Astrocyte of the spinal cord (primary cell): ENCODE measurements at places on chromosomes 12 and 14.

GRCh38 chr12:57439762-57440266 is 5.2 kb downstream of the INHBC start:
- no peak for DNase-seq

GRCh38 chr14:63605041-63605532 is 36.6 kb downstream of the WDR89 start:
- no peak for DNase-seq

GRCh38 chr12:51692016-51692415 is 101.0 kb downstream of the SCN8A start:
- no peak for DNase-seq

DNA sequence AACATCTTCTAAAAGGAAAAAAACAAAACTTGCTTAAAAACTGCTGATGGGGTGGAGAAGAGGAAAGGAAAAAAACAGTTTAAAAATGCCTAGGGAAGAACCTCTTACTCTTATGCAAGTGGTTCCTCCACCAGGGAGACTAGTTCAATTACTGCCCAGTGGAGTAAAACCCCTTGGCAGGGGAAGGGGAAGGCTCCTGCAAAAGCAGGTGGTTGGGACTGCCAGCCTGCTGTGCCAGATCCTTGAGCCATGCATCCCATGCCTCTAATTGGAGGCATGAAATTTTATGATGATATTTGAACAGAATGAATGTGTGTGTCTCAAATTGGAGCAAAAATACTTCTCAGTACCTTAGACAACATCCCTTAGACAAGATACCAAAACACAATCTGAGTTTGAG is 118.8 kb downstream of the FSCB start:
- DNase-seq, result no peak

DNA sequence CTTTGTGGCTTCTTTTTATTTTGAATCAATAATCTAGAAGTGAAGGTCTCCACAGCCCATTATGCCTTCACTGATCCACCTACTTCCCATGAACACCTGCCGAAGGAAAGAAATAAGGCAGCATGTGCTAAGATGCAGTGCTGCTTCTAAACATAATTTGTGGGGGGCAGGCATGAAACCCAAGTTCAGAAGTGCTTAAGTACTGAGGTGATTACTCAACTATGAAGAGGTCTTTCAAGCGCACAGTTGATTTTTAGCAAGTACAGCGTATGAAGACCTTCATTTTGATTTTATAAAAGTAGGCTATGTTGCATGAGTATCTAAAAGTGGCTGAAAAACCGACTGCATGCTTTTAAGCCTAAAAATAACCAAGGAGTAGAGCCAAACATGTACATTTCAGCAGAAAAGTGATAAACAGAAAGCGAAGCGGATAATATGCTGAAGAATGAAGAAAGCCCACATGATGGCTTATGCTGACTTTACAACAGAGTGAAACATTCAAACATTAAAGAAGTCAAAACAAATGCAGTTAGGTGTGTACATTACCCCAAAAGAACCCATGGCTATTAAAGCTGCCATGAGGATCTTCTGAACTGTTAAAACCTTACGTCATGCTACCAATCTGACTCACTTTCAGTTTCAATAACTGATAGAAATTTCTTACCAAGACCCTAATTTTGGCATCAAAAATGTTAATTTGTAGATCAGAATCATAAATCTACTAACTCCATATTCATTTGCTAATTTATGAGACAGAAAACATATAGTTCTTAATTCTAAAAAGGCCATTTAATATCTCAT is 29.3 kb downstream of the KICS2 start:
- no peak for DNase-seq

GRCh38 chr12:109612003-109612402 is 38.4 kb downstream of the MVK start:
- no peak for DNase-seq

- DNase-seq, result peak; percentile 82
Observed at GRCh38 chr12:26195250-26195640, at the start of gene SSPN. TSS of gene SSPN (plus strand) at chr12:26195573. CDS start at chr12:26195673, 100 bp downstream.

DNA sequence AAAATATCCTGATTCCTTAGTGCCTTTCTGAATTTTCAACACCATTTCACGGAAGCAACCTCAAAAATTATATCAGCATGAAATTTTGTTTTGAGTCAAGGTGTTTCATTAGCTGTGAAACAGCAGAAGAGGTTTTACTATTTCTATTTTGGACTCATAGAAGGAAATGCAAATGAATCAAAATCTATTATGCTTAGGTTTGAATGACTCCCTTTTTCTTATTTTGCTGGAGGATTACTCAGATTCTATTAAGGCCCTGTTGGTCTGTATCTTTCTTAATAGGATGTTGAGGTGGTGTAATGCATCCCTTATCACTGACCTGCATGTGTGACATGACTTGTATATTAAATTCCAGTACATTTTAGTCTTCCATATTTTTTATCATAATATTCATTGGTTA is 165.8 kb downstream of the TMTC2 start:
- no peak for DNase-seq

DNA sequence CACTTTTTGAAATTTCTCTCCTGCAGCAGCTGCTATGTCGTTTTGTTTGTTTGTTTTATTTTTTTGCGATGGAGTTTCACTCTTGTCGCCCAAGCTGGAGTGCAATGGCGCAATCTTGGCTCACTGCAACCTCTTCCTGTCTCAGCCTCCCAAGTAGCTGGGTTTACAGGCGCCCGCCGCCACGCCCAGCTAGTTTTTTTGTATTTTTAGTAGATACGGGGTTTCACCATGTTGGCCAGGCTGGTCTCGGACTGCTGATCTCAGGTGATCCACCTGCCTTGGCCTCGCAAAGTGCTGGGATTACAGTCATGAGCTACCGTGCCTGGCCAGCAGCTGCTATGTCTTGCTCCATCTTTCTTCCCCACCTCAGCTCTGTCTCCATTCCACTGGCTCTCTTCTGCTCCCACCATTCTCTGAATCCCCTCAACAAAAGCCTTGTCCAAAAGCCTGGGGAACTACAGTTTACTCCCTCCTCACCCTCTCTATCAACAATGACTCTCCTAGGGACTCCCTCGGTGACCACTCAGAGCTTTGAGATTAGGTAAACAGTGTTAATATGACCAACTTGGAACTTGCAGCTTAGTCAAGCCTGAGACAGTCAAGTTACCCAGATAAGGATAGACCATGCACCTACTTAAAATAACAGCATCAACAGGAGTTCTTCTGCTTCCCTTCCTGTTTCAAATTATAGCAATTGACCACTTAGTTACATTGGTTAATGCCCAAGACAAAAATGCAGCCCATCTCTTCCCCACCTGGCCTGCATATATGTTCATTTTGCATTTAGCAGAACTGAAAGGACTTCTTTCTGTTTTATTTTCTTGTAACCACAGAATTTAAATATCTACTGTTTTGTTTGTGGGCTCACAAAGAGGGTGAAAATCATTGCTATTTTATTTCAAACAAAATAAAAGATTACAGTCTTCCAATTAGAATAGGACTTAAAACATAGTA is 189.0 kb upstream of the AMIGO2 start:
- DNase-seq, result no peak

- no peak for DNase-seq
Observed at GRCh38 chr12:23945249-23945648, 4.2 kb downstream of the SOX5 start.

DNA sequence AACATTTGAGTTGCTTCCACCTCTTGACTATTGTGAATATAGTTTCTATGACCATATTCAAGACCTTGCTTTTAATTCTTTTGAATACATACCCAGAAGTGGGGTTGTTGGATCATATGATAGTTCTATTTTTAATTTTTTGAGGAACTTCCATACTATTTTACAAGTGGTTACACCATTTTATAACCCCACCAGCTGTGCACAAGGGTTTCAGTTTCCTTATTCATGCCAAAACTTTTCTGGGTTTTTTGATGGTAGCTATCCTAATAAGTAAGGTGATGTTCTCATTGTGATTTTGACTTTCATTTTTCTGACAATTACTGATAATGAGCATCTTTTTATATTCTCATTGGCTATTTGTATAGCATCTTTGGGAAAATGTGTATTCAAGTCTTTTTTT is 109.4 kb upstream of the GARIN2 start:
- no peak for DNase-seq

- DNase-seq, result peak; percentile 80
Observed at GRCh38 chr14:90726656-90727055, 89.6 kb downstream of the TTC7B start.

DNA sequence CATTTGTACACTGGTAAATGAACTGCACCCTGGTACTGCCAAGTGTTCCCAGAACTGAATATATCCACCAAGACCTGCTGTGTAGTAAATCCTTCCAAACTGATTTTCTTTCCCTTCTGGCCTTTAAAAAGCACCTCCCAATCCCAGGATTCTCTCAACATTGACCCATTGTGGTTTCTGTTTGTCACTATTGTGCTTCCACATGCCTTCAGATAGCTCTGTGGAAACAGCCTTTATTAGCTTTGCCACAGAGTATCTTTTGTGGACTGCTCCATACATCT is 949 bp upstream of the KIF21A start:
- DNase-seq, result no peak

- no peak for DNase-seq
Observed at GRCh38 chr14:70791971-70792370, 17.3 kb downstream of the MAP3K9 start.

DNA sequence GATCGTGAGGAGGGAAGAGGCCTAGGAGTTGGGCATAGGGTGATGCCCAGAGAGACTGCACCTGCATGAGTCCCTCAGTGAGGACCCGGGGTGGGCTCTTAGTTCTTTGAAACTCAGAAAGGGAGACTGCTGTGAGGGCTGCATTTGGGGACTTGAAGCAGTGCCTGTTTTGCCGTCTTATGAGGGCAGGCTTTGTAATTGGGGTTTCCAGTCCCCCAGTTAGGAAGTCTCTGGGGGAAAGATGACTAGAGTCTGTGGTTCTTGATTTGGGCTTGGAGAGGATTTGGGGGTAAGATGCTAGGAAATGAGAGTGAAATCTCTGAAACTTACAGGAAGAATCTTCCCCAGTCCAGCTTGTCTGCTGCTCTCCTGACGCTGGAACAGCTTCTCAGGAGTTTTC is 99.6 kb downstream of the ARF6 start:
- no peak for DNase-seq

DNA sequence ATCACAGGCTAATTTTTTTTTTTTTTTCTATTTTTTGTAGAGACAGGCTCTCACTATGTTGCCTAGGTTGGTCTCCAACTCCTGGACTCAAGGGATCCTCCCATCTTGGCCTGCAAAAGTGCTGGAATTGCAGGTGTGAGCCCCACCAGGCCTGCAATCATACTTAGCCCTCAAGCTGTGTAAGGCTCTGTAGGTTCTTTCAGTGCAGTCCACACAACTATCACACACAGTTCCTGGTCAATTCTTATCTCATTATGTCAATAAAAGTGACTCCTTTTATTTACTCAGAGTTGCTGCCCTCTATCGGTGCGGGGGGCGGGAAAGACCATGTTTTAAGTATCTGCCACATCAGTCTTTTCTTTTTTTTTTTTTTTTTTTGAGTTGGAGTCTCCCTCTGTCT is 29.0 kb downstream of the SLC2A3 start:
- peak; percentile 55 for DNase-seq

DNA sequence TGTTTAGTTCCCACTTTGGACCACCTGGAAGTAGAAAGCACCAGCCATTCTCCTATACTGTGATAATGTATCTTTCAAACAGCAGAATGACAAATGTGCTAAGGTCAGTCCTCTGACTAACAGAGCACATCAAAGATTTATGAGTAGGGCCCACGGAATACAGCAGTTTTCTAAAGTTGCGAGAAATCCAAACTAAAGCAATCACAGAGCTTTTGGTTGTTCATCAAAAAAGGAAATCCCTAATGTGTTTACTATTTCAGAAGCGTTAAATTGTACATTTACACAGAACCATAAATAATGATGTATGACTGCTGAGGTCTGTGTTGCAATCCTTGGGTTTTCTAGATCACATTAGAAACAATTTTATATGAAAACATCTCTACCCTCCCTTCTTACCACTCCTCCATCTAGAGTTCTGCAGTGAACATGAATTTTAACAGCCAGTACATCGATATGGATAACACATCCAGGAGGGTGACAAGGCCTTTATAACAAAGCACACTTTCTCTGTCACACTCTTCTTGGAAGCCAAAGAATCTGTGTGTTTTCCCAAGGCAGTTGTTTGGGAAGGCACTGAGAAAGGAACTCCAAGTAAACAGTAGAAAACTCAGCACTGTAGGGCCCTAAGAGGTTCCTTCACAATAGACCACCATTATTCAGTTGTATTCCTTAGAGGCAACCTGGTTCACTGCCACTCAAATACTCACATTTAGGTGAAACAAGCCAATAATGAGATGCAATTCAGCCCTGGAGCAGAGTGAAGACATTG is 7.3 kb downstream of the KITLG start:
- no peak for DNase-seq

- no peak for DNase-seq
Observed at GRCh38 chr12:64525461-64526160, 73.7 kb downstream of the TBK1 start.

DNA sequence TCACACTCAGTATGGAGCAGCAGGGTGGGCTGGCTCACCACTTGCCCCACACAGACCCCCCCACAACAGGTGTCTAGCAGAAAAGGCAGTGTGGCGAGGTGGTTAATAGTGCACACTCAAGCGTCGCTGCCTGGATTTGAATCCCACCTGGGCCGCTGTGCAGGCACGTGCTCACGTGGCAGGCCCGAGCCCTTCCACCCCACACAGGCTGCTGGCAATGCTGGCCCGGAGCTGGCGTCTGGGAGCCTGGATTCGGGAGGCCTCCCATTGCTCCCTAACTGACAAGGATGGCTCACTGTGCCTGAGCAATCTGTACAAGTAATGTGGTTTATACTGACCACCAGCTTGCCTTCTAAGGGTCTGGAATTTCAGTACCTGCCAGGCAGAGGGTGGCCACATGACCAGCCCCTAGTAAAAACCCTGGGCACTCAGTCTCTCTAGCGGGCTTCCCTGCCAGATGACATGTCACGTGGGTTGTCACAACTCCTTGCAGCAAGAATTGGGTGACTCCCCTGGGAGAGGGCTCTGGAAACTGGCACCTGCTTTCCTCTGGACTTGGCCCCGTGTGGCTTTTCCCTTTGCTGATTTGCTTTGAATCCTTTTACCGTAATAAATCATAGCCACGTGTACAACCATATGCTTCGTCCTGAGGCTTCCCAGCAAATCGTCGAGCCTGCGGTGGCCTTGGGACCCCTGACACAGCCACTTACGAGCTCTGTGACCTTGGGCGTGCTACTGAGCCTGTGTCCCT is 72.8 kb downstream of the SCARB1 start:
- no peak for DNase-seq

DNA sequence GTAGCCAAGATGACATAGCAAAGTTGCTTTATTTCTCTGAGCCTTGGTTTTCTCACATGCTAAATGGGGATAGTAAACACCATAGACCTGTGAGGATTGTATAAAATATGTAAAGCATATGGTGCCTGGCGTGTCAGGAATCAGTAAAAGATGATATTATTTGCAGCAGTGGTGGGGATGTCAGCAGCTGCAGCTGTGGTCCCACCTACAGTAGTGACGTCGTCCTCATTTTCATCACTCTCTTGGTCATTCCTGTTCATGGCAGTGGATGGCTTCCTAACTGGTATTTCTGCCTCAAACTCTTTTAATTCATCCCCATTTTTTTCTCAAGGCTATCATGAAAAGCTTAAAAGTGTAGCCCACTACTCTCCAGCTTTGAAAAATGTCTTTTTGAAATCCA is 12.1 kb downstream of the BMAL2 start:
- DNase-seq, result no peak

- no peak for DNase-seq
Observed at GRCh38 chr14:103301512-103302354, 32.3 kb upstream of the EIF5 start.
